ENCODE measurements at places on chromosomes 12 and 14.
A peak's percentile ranks its signal among the peaks of the same experiment; 100 is the strongest.

- peak; percentile 52 for DNase-seq
Observed at GRCh38 chr12:52082988-52083637, 3.6 kb downstream of the SMIM41 start.

GRCh38 chr14:32738206-32738871, 200.3 kb upstream of the NPAS3 start:
- DNase-seq, result no peak

GRCh38 chr12:50213439-50213838, 46.3 kb upstream of the CERS5 start:
- no peak for DNase-seq

GRCh38 chr12:65756956-65757511, 67.2 kb upstream of the HMGA2 start:
- peak; percentile 16 for DNase-seq

DNA sequence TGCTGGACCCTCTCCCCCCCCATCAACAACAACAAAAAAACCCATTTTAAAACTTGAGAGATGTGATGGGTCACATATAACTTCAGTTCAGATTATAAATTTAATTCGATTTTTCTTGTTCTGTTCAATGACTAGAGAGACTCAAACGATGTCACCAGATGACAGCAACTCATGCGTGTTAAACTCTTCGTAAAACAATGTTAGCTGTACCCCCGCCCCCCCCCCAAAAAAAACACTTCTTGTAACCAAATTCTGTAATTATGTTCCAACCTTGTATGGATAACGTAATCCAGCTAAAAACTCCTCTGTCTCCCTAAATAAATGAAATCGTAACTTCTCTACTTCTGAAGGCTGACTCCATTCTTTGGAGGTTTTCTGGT, 614 bp upstream of the NACA start:
- no peak for DNase-seq

- DNase-seq, result no peak
Observed at GRCh38 chr12:120237360-120238171, 28.0 kb downstream of the PXN start.

GRCh38 chr12:121176826-121177529, 33.0 kb upstream of the P2RX4 start:
- no peak for DNase-seq

DNA sequence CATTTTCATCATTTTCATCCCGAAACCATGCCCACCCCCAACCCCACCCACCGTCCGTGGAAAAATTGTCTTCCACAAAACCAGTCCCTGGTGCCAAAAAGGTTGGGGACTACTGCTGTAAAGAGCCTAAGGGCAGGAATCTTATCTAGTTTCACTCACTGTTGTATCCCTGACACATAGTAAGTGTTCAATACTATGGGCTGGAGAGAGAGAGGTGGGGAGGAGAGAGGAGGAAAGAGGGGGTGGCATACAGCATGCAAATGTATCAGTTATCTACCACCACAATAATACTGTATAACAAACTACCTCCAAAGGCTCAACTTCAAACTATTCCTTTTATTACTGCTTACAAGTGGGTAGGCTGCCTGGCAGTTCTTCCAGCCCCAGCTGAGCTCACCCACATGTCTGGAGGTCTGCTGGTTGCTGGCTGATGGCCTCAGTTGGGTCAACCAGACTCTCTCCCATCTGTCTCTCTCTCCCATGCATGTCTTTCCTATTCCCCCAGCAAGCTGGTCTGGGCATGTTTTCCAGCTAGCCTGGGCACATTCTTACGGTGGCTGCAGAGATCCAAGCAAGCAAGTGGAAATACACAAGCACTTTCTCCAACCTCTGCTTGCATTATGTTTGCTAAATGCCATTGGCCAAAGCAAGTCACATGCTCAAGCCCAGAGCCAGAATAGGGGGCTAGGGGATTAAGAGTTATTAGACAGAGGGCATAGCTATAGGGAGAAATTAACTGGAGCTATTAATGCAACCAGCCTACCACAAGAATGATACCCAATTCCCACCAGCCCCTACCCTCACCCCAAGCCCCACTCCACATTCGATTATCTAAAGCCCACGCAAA, 31.6 kb upstream of the FICD start:
- DNase-seq, result no peak

- no peak for DNase-seq
Observed at GRCh38 chr14:64952598-64953309, 10.2 kb upstream of the GPX2 start.

DNA sequence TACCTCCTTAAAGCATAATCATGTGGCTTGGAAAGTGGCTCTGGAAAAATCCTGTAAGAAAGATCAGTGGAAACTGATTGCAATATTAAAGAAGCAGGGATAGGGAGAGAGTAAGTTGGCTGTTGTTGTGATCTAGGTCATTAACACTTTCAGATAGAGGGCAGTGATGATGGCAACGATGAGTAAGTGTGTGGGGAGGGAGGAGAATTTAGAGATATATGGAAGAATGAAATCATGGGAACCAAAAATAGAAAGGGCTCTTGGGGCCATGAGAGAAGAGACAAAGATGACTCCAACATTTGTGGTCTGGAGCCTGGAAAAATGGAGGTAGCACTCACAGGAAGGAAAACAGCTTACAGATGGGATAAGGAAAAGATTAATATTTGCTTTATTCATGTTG, 23.3 kb downstream of the SNRPF start:
- no peak for DNase-seq

DNA sequence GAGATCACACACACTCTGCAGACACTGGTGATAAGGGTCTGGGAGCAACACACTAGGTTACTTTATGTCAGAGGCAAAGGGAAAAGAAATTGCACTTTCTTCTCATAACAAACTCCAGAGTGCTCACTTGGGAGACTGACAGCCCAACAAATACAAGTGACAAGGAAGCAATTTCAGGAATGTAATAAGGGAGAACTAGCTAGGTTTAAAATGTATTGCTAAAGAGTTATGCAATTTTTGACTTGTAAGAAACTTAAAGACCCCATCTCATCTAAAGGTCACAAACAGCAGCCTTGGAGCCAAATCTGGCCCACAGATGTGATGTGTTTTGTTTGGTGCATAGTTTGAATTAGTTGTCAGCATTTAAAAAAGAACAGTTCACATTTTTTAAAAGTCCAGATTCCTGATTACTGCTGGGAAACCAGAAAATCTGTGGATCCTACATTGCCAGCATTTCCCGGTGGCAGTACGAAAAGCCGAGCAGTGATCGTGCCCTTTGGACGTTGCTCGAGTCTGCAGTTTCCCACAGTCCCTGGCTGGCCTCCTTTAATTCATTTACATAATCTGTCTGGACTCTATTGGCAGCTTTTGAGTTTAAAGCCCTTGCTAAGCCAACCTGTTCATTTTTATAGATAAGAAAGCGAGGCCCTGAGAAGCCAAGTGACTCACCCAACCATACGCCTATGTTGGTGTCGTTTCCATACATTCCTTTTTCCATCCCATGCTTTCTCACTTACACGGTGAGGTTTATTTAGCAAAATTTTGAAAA, 42.0 kb upstream of the ETV6 start:
- no peak for DNase-seq

- peak; percentile 10 for DNase-seq
Observed at GRCh38 chr14:94129758-94130414, 482 bp upstream of the IFI27L2 start.

GRCh38 chr14:67970923-67971322, 151.3 kb downstream of the RAD51B start:
- DNase-seq, result no peak

DNA sequence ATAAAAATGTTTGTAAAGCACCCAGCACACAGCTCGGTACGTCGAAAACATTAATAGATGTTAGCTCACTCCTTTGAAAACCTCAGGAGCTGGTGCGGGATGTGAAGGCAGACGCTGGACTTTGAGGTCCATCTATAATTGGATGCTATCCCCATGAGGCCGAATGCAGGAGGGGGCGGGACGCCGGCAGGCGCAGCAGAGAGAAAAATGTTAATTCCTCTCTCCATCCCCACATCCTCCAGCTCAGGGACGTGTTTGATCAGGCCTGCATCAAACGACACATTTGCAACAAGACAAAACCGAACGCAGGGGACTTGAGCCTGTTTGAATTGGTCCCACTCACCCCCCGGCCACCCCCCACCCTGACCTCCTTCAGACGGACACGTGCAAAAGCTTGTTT, 231.0 kb downstream of the RBM19 start:
- no peak for DNase-seq

- no peak for DNase-seq
Observed at GRCh38 chr14:31414190-31414833, 6.0 kb downstream of the HEATR5A start.

DNA sequence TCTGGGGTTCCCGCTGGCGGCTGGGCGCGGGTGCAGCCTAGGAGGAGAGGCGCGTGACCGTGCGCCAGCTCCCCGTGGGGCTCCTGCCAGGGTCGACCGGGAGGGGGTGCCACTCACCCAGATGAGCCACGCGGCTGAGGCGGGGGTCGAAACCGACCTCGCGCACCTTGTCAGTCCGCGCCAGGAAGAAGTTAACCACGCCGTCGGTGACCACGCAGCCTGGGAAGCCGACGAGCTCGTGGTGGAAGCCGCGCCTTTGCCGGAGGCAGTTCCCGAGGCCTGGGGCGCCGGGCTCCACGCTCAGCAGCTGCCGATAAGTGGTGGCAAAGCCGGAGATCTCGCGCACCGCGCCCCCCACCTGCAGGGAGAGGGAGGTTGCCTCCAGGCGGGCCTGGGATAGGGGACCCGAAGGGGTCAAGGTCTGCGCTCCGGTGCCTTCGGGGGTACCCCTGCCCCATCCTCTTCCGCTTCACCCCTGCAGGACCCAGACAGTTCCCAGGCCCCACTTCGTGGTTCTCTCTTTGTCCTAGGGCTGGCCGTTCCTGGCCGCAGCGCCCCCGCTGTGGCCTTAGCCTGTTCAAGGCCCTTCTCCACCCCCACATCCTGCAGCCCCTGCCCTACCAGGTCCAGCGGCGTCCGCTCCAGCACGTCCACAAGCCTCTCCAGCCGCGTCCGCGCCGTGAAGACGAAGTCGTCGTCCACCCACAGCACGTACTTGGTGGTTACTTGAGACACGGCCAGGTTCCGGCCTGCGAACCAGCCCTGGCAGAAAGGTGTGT, 5.3 kb downstream of the B4GALNT1 start:
- no peak for DNase-seq

DNA sequence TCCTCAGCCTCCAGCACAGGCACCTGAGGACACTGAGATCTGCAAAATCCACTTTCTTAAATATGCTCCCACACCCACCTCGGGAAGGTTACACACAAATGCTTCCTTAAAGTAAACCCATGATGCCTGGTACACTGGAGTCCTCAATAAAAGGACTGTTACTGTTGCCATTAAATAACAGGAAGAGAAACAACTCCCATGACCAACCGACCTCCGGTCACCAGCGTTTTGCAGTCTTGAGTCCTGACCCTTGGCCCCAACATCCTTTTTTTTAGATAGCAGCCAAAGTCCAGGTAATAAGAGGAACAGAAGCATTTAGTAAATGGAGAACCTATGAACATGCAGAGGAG, 42.4 kb downstream of the ITPK1 start:
- DNase-seq, result no peak

- no peak for DNase-seq
Observed at GRCh38 chr14:36662543-36663403, 1.1 kb downstream of the PAX9 start.

DNA sequence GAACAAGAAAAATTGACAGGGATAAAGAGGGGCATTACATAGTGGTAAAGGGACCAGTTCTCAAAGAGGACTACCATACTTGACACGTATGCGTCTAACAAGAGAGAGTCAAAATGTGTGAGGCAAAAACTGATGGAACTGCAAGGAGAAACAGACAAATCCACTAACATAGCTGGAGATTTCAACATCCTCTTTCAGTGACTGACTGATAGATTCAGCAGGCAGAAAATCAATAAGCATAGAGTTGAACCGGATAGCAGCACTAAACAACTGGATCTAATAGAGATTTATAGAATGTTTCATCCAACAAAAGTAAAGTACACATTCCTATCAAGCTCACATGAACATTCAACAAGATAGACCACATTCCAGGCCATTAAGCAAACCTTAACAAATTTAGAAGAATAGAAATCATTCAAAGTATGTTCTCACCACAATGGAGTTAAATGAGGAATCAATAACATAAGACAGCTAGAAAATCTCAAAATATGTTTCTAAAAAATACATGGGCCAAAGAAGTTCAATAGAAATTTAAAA, 16.1 kb upstream of the CRACR2A start:
- no peak for DNase-seq

GRCh38 chr14:104795781-104796686, 486 bp upstream of the AKT1 start:
- peak; percentile 53 for DNase-seq

GRCh38 chr12:50458606-50459005, 46.2 kb upstream of the DIP2B start:
- no peak for DNase-seq

DNA sequence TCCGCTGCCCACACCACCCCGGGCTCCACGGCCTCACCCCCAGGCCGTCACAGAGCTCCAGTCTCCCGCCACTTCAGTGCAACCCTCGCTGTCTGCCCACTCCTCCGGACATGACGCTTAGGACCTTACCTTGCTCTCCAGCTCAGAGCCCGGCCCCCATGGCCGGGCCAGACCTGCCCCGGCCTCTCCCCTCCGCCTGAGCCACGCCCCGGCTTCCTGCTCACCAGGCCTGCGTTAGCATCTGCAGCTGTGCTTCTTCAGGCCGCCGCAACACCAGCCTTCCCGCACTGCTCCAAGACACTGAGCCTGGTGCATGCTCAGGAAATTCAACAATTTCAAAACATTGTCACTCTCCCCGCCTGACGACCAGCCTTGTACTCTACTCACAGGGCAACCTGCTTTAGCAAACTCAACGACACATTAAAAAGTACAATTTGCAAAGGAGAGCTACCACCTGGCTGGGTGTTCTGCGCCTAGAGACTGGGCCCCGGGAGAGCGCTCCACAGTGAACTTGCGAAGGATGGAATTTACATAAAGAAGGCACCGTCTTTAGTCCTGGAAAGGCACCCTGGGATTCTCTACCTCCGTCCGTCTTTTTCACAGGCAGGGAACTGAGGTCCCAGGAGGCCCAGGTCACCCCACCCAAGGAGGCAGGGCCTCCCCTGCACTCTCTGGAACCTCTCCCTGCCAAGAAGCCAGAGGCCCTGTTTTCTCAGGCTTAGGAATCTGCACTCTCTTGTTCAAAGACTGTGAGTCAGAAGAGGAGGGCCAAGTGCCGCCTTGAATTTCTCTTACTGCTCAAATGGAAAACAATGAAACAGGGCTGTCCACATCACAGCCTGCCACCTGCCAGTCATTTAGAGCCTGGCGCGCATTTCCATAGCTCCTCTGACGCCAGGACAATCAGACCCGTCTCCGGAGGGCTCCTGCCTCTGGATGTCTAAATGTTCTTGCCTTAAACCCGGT, 51.3 kb downstream of the STX2 start:
- DNase-seq, result no peak

GRCh38 chr12:110104188-110105094, 19.7 kb upstream of the IFT81 start:
- no peak for DNase-seq

- no peak for DNase-seq
Observed at GRCh38 chr14:103627073-103628025, 1.7 kb upstream of the KLC1 start.

DNA sequence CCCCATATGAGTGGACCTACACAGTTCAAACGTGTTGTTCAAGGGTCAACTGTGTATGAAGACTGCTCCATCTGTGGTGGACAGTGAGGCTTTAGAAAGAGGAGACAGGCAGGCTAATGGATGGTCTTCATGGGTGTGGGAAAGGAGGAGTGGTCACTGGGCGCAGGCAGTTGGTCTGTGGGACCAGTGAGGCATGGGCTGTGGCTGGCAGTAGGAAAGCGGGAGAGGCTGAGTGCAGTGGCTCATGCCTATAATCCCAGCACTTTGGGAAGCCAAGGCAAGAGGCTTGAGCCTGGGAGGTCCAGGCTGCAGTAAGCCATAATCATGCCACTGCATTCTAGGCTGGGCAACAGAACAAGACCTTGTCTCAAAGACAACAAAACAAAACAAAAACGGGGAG, 2.0 kb upstream of the NR4A1 start:
- DNase-seq, result no peak
